ENCODE measurements at places on chromosomes 12 and 14.

- no peak for DNase-seq
Observed at GRCh38 chr12:51242120-51242519, 3.5 kb downstream of the DAZAP2 start.

DNA sequence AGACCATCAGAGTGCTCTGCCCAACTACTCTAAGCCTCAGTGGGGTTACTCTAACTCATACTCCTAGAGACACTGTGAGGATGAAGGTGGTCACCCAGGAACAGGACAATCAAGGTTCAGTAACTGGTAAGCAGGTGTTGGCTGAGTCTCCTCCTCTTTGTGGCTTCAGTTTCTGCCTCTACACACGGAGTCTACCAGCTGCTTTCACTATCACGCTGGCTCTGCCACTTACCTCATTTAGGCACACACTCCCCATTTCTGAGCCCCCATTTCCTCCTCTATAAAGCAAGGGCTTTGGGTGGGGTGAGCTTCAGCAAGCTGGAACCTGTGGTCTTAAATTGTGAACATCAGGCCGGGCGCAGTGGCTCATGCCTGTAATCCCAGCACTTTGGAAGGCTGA lies 7.3 kb upstream of the TCHP start:
- no peak for DNase-seq

DNA sequence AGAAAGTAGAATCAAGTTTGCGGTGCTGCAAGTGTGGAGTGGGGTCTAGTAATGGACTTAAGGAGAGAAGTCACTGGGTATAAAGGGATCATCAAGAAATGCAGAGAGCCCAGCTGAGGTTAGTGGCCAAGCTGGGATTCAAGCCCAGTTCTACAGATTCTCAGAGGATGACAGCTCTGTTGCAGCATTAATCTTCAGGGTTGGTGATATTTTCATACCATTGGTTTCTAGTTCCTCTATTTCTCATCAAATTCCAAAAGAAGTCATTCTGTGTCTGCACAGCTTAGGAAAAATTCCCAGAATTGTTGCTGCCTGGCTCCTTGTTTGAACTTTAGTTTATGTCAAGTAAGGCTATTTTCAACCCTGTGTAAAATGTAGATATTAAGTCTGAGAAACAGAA lies 169.5 kb upstream of the NTF3 start:
- no peak for DNase-seq

GRCh38 chr14:23454445-23454856 lies 15.1 kb upstream of the NGDN start:
- DNase-seq: no peak

DNA sequence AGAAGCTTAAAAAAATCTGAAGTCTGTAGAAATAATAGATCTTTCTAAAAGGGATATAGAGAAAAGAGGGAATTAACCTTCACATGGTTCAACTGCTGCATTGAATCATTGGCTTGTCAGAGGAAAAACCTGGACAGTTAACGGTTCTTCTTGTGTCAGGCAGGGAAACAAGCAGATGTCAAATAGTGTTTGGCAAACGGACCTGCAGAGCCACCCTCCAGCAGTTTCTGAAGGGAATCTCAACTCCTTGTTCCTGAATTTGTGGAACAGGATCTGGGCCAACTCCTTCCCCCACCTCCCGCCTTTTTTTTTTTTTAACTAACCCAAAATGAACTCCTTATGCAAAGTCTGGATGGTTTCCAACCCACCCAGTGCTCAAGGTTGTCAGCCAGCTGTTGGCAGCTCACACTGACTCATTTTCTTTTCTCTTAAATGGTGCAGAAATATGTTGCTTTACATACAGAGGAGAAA lies 187.3 kb downstream of the CAND1 start:
- DNase-seq: no peak

GRCh38 chr12:112908548-112908947 lies 1.8 kb downstream of the OAS1 start:
- no peak for DNase-seq

DNA sequence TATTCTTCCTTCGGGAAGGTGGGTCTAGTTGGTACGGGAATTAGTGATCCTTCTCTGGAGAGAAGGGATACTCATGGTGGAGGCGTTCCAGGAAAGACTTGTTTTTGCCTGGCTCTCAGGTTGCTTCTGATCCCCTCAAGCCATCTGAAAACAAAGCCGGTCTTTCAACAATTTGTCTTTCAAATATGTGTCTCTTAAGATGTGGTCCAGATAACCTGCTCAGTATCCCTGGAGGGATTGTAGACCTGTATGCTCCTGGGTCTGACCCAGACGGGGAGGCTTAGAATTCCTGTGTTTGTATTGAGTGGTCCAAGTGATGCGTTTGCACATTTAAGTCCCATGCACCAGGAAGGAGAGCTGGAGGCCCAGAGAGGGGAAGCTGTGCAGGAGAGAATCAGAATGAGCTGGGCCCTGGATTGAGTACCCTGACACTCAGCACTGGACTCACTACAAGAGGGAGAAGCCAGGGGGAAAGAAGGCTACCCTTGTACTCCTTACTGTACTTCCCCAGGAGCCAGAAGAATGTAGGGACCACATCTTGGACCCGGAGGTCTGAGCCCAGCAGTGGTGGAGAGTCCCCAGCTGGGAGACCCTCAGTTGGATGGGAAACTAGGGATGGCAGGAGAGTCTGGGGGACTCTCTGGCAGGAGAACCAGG lies 40.4 kb downstream of the ERH start:
- no peak for DNase-seq

DNA sequence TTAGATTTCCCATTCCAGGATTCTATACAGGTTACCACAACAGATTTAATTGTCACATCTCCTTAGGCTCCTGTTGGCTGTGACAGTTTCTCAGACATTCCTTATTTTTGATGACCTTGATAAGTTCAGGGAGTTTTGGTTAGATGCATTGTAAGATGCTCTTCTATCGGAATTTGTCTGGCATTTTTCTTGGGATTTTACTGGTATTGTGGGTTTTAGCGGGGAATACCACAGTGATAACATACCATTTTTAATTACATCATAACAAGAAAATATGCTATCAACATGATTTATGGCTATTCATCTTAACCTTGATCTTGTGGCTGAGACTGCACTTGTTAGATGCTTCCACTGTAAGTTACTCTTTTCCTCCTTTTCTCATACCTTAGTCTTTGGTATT lies 217.5 kb upstream of the PPFIA2 start:
- DNase-seq: no peak

- peak; percentile 13 for DNase-seq
Observed at GRCh38 chr12:87116780-87117179, 860.6 kb upstream of the MGAT4C start.

DNA sequence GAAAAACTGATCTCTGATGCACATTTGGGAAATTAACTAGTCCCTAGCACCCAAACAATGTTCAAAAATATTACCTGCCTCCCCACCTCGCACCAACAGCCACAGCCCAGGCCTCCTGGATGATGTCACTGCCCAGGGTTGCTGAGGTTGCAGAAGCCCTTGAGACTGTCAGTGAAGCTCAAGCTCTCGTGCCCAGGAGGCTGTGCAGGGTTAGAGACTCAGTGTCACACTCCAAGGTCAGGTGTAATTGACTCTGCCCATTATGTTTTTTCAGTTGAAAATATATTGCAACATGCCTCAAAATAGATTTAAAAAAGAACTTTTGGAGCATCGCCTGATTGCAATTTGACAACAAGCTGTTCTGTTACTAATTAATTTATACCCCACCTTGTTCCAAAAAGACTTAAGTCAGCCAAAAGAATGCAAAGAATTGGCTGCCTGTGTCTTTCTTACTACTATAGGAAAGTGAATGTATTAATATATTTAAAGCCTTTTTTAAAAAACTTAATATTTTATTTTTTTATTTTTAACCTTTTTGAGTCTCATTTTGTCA lies 72.3 kb downstream of the CMAS start:
- DNase-seq: no peak

DNA sequence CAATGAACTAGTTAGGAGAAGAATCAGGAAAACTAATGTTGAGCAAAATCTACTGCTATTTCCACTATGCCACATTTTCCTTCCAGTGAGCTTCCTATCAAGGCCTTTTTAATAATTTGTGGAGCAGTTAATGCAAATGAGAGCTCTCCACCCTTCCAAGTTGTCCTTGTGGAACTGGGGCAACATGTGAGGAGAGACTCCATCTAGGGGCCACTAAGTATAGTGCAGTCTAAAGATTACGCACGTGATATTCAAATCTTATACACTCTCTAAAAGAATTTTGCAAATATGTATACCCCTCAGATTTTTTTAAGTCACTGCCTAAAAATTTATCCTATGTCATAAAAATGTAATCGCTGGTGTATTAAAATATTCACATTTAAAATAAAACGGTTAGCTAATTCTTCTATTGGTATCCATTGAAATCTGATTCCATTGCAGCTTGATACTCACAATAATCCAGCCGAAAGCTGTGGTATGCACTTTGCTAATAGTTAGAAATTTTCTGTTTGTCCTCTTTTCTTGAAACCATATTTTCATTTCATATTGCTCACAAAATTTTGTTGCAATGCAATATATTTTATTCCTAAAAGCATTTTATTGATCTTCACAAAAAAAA lies 100.1 kb downstream of the PAH start:
- peak; percentile 36 for DNase-seq

- no peak for DNase-seq
Observed at GRCh38 chr12:6646276-6647082, 753 bp downstream of the ACRBP start.

DNA sequence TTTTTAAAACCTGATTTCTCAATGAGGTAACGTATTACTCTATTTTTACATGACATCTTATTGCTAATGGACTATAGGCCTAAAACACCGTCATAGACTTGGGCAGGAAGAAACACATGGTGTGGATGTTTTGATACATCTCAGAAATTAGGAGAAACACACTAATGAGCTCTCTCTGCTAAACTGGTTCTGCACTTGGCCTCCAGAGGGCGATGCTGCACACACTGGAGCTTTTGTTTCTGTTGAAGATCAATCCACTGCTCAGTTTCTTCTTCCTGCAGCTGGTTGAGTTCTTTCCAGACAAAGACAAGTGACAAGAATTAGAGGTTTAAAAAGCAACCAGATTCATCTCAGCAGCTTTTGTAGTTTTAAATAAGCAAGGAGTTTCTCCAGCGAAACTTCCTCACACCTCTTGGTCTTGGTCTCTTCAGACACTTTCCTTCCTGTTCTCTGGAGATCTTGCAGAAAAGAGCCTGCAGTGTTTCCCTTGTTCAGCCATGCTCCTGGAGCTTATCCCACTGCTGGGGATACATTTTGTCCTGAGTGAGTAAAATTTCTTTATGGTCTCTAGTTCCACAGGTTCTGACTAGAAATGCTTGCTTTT lies 178.5 kb upstream of the OR4E1 start:
- DNase-seq: peak; percentile 27

- DNase-seq: no peak
Observed at GRCh38 chr12:79317179-79317847, 373.5 kb downstream of the PAWR start.

GRCh38 chr12:1429980-1430379 lies 164.4 kb downstream of the FBXL14 start:
- DNase-seq: no peak

GRCh38 chr12:96108321-96108720 lies 72.9 kb upstream of the LTA4H start:
- DNase-seq: no peak

- DNase-seq: no peak
Observed at GRCh38 chr12:48586361-48586760, 16.5 kb upstream of the LALBA start.

- no peak for DNase-seq
Observed at GRCh38 chr14:65564370-65564769, 151.8 kb downstream of the FUT8 start.

GRCh38 chr12:11482955-11483354 lies 87.6 kb upstream of the PRB2 start:
- DNase-seq: no peak

GRCh38 chr14:101006008-101006407 lies 102.5 kb upstream of the RTL1 start:
- no peak for DNase-seq

DNA sequence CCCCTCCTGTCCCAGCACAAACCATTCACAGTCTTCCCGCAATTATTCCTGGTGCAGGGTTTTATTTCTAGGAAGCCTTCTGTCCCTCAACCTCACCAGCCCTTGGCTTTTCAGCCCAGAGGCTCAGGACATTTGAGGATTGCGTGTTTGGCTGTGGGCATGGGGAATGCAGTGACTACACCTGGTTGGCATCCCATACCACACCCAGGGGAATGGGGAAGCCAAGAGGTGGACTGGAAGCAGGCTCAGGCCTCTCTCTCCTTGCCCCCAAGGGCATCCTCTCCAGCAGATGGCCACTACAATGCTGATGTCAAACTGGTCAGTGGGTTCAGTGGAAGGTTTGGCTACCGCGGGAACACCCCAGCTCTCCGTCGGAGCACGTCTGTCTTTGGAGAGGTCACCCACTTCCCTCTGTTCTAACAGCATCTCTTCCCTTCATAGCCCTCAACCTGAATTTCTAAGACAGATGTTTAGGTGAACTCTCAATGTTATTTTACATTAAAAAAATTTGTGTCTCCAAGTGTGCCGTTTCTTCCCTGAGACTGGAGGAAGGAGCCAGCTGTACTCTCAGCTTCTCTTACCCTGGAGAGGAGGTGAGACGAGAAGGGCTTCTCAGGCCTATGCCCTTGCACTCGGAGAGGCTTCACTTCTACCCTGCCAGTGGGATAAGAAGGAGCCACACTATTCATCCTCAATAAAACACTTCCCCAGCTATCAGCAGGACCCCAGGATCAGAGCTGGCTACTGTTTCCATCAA lies 35.5 kb downstream of the DCAF4 start:
- DNase-seq: no peak

DNA sequence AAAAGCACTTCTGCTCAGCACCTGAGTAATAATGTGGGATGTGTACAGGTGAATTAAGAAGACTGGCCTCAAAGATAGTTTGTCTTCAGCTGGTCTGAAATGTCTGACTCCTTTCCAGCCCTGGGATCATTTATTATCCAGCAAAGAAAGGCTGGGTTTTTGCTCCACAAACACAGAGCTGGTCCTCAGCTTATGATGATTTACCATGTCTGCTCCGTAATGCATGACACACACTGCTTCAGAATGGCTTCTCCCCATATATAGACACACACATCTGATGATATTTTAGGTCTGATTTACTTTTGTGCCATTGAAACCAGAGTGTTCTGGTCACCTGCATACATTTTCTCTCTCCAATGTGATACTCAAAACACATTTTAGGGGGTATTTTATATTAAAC lies 225.0 kb downstream of the SLC25A21 start:
- no peak for DNase-seq

DNA sequence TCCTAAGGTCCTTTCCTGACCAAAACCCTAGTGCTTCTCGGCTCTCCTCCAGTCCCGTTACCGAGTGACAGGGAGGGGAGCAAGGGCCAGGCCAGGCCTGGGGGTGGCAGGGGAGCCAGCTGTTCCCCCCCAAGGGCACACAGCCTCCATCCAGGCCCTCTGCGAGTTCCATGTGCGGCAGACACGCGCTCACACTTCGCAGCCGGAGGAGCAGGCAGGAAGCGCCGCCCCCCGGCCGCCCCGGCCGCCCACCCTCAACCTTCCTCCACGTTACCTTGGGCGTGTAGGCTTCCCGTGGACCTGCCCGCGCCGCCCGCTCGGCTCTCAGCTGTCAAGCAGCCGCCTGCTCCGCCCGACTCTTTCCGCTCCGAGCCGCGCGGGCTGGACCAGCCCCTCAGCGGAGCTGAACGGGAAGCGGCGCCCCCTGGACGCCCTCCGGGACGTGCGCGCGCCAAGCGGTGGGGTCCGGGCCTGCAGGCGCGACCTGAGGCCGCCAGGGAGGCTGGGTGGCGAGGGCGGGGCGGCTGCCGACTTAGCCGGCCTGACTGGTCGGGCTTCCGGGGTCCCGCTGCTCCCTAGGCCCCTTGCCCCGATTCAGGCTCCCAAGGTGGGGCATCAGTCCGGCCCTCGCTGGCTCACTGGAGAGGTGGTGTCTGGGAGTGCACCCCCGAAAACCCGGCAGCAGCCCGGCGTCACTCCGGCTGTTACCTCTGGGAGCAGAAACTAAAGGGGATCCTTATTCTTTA lies at the start of gene CRACR2A:
Gene CRACR2A, minus strand, starts transcription at position 369 of the 746 bp plus-strand sequence. CDS start 56,110 bp downstream, outside the sequence.
- peak; percentile 87 for DNase-seq

GRCh38 chr14:79708426-79709388 lies 502.6 kb downstream of the DIO2 start:
- DNase-seq: no peak
